NCI-H748 treated with DMSO at 0.1 percent for 48 hours (cell line): ENCODE measurements at places on chromosomes 5 and 9.

- no peak for DNase-seq
Measured at GRCh38 chr9:81032831-81033230, 656.5 kb downstream of the TLE1 start.

- DNase-seq: no peak
Measured at GRCh38 chr5:114988096-114988495, 181.6 kb downstream of the TRIM36 start.

- no peak for DNase-seq
Measured at GRCh38 chr5:58412932-58413331, 47.0 kb downstream of the PLK2 start.

- DNase-seq: no peak
Measured at GRCh38 chr5:43432486-43433375, 20.5 kb upstream of the CCL28 start.

- DNase-seq: no peak
Measured at GRCh38 chr5:136907371-136907770, 542.0 kb upstream of the TRPC7 start.

GRCh38 chr9:74736646-74737045 is 151.1 kb downstream of the TRPM6 start:
- no peak for DNase-seq
